ENCODE measurements at places on chromosomes 2 and 18.
A peak's percentile ranks its signal among the peaks of the same experiment; 100 is the strongest.

- peak; percentile 12 for DNase-seq
These were observed 93.9 kb downstream of the ACKR3 start for GRCh38 chr2:236663287-236664101.

DNA sequence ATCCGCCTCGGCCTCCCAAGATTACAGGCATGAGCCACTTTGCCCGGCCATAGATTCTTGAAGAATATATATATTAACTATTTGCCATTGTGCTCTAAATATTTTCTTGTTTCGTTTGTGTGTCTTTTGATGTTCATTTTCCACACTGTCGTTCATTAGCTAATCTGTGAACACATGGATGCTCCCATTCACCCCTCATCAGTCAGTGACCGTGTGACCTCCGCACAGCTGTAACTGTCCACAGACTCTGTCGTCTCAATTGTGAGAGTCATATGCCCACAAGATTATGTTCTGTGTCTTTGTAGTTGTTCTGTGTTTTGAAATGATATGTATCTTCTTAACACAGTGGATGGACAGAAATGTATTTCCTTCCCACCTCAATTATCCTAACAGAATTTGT, 29.6 kb downstream of the RAMP1 start:
- DNase-seq: no peak

DNA sequence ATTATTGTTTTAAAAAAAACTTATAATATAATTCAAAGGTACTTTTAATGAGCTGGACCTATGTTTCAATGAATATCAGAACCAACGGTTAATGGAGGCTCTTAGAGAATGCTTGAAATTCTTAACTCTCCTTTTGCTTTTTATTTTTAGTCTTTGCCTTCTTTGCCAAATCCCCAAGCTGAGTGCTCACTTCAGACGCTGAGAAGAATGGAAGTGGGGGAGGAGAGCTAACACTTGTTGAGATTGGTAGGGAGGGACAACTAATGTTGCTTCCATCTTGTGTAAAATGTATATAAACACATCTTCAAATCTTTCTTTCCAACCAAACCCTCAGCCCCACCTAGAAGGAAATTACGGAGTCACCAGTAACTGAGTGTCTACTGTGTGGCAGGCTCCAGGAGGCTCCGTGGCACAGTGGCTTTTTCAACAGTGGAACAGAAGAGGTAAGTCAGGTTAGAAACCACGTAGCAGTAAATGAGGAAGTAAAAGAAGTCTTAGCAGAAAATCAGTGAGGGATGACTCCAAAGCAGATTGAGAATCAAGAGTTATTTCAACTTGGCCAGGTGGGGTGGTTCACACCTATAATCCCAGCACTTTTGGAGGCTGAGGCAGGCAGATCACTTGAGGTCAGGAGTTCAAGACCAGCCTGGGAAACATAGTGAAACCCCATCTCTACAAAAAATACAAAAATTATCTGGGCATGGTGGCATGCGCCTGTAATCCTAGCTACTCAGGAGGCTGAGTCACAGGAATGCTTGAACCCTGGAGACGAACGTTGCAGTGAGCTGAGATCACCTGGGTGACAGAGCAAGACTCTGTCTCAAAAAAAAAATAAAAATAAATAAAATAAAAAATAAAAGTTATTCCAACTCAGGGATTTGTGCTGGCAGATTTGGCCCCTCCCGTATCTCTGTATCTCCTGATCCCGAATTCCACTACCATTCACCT, 45.0 kb upstream of the CREB1 start:
- no peak for DNase-seq

DNA sequence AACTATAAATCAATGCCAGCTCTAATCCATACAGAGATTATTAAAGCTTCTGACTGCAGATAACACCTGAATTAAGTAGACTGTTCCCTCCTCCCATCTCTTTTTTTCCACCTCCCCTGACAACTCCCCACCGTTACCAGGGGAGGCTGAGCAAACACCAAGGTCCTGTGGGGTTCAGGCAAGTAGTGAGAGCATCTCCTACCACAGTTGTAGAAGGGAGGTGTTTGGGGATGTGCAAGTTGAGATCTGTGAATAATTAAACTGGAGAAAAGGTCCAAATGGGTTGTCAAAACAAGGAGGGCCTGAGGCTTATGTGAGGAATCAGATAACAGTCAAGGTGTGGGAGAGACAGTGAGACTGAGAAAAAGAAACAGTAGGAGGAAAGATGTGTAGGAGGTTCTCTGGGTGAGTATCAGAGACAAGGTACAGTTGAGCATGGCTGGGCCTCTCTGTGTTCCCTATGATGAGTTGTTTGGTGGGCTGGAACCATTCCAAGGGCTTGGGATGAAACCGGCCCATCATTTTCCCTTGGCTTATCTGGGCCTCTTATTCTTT, 194.6 kb downstream of the CYRIA start:
- DNase-seq: no peak

GRCh38 chr2:20558391-20559150, 92.3 kb downstream of the HS1BP3 start:
- no peak for DNase-seq

DNA sequence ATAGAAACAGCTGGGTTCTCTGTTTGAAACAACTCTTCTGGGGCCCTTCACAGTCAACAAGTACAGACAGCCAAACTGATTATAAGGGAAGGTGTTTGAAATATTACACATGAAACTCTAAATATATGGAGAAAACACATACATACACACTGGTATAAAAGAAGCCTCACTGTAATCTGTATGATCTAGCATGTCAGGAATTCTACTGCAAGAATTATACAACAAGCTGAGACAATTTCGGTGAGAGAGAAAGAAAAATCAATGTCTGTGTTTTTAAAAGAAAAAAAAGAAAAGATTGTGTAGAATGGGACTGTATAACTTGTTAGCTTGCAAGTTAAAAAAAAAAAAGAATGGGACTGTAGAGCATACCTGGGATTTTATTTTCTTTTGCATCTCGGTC, 26.3 kb downstream of the IRS1 start:
- DNase-seq: no peak

GRCh38 chr2:3637692-3638455, 20.1 kb upstream of the ALLC start:
- no peak for DNase-seq

DNA sequence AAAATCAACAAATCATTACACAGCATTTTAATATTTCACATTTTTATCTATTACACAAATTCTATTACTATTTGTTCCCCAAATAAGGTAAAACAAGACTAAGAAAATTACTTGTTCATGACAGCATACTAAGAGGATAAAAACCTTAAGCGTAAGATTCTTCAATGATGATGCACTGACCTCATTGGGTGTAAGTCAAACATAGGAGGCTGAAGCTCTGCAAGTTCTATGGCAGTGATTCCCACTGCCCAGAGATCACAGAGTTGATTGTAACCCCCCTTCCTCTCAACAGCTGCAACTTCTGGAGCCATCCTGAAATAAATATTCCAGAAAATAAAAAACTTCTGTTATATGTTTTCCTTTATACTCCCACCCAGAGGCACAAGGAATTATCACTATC, 82.2 kb upstream of the CDKL4 start:
- no peak for DNase-seq

DNA sequence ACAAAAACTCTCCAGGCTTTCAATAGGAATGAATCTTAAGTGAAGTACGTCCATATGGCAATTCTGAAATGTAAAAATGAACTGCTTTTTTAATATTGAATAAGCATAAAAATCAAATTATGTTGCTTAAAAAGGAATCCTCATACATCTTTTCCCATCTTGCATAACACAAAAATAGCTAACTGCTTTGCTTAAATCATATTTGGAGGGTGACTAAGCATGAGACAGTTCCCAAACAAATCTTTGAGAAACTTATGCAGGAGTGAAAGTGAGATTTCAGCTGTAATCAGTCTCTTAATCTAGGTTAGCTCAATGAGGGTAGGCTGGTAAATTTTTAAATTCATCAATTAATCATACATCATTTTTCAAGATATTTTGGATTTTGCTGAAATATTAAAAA, 111.5 kb downstream of the MBD5 start:
- no peak for DNase-seq

- DNase-seq: no peak
These were observed 203.5 kb upstream of the UBE2E3 start for GRCh38 chr2:180776921-180777320.

DNA sequence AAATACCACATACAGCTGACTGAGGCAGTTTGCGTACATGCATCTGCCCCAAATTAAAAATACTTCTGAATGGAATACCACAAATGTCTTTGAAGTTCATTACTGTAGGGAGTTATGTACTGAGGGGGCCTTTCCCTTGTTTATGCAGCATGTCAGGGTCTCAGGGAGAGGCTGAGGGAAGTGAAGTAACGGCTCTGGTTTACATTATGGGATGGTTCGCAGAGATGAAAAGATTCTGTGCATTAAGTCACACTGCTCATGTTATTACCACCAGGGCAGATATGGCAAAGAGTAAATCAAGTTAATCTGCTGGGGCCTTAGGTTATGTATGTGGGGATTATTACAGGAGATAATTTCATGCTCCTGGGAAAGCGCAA, 385.9 kb upstream of the RND3 start:
- DNase-seq: no peak

DNA sequence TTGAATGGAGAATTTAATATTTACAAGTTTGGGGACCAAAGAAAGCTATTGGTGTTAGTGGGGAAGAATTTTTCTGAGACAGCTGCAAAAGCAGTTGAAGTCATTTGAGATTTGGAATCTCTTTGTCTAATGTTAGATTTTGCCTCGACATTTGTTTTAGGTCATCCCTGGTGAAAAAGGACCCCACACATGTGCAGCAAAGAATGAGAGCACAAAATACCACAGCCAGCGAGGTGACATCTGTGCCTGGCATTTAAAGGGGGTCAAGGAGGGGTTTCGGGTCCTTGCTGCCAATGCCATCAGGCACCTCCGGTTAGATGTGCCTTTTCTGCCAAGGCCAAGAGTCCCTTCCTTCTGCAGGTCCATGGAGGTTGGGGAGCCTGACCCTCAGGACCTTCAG, 173.3 kb downstream of the TRIB2 start:
- no peak for DNase-seq

DNA sequence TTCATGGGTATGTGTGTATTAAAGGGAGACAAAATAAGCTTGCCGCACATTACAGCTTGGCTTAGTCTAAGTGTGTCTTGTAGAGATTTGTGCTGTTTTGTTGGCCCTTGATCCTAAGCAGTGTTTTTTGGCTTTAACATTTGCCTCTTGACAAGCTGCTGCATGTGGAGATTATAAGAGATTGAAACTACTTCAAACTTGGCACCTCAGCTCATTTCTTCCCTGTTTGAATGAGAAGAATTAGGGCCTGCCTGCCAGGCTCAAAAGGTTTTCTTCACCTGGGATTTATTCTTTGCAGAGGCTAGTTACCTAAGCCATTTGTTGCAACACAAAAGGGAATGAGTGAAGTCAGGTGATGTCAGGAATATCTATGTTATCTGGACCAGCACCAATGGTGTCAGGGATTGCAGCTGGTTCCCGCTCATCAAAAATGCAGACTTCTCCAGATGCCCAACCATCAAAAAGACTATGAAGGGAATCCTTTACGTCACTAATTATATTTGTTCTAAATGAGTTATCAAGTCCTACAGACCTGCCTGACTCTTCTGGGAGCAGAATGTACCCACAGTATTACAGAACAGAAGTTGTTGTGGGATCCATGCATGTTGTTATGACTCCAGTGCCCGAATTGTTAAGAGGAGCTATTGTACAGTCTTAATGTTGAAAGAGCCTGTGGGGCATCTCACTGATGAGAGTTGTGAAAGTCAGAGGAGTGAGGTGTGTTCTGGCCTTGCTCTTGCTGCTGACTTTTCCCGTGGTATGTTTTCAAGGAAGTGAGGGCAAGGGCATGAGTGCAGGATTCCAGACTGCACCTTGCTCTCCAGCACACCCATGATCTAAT, 31.0 kb downstream of the ABCA12 start:
- no peak for DNase-seq

GRCh38 chr18:33184175-33184574, 256.3 kb downstream of the CCDC178 start:
- no peak for DNase-seq

DNA sequence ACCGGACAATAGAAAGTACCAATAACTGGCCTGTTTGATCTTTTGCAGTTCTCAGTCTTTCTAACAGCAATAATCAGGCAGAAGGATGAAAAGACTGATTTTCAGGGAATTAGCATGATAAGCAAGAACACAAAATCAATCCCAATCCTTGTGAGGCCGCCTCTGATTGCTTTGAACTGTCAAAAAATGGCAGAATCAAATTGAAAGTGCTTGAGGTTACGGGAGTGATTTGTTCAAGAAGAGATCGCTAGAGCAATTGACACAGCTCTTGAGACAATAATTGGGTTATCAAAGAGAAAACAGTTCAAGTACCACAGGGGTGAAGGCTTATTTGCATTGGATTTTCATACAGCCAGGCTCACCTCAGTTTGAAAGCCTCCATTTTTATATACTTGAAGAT, 663.4 kb downstream of the ARHGAP15 start:
- no peak for DNase-seq

DNA sequence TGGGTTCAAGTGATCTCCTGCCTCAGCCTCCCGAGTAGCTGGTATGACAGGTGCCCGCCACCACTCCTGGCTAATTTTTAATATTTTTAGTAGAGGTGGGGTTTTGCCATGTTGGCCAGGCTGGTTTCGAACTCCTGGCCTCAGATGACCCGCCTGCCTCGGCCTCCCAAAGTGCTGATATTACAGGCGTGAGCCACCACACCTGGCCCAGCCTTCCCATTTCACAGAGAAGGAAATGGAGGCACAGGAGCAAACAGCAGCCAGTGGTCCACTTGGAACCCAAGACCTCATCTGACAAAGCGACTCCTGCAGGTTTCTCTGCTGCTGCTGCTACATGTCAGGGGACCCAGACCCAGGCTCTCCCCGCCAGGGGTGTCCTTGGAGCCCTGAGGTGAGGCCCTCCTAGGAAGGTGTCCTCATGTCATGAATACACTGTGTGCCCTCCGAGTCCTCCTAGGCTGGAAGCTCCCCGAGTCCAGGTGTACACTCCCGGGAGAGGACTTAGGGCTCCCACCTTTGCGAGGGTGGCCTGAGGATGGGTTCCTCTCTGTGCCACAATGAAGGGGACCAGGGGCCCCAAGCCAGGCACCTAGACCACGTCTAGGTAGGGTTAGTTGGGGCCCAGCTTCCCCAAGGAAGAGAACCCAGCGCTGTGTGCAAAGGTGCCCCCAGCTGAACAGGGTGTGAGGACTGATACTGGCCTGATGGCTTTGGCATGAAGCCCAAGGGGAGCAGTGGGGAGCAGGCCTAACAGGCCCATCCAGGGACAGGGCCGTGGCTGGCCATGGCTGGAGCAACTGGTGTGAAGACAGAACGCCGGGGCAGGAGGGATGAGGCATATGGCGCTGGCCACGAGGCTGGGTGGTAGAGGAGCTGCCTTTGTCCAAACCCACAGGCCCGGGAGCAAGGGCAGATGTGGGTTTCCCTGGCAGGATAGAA, 56.1 kb downstream of the HS6ST1 start:
- DNase-seq: no peak

Measured in thymus (tissue), 14 donors.